ENCODE measurements at places on chromosomes 2 and 18. TPM values are rescaled to one million over a fixed set of nuclear protein-coding genes. Genes with fewer than 3 reads are reported as not detected.

DNA sequence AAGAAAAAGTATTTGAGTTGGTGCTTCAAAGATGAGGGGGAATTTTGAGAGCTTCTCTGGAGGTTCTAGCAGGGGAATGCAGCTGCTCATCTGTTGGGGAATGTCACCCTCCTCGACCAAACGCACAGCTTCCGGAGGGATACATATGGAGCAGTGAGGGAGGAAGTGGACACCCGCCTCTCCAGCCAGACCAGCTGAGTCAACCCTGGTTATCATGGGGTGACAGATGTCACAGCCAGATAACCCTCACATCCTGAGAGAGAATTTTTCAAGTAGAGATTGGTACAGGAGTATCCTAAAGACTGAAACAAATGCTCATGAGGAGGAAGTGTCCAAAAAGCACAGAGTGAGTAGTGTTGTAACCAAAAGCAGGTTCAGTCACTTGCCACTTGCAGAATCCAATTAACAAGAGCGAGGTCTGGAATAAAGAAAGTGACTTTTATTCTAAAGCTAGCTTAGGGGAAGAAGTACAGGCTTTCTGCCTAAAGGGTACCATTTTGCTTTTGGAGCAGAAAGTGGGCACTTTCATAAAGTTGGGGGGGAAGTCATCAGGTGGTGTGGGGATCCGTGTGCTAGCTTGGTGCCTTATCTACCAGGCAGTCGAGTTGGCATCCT is 395.2 kb downstream of the RAD51AP2 start:
- no peak for DNase-seq

- DNase-seq = no peak
Observed at GRCh38 chr18:784470-785172, 27.4 kb downstream of the YES1 start.

GRCh38 chr2:170820757-170821530 is 4.3 kb downstream of the GAD1 start:
- no peak for DNase-seq

DNA sequence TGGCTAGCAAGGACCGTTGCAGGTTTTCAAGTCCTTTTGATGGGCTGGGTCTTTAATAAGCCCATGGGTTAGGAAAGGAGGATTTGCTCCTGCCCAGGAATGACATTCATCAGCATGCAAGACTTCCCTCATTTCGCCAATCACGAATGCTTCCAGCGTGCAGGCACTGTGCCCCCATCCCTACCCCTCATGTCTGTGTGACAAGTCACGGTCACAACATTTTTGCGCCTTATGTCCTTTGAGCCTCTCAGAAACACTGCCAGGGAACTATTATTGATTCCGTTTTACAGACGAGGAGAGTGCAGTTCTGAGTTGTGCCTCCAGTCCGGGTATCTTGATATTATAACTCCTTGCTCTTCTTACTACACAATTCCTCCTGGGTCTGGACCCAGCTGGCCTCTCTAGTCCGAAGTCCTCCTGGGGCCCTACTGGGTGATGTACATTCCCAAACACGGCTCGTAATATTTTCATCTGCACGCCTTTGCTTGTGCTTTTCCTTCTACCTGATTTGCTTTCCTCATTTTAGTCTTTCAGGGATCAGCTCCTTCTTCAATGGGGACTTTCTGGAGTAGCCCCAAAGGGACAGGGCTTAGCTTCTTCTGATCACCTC is 101.8 kb upstream of the MYCN start:
- no peak for DNase-seq

DNA sequence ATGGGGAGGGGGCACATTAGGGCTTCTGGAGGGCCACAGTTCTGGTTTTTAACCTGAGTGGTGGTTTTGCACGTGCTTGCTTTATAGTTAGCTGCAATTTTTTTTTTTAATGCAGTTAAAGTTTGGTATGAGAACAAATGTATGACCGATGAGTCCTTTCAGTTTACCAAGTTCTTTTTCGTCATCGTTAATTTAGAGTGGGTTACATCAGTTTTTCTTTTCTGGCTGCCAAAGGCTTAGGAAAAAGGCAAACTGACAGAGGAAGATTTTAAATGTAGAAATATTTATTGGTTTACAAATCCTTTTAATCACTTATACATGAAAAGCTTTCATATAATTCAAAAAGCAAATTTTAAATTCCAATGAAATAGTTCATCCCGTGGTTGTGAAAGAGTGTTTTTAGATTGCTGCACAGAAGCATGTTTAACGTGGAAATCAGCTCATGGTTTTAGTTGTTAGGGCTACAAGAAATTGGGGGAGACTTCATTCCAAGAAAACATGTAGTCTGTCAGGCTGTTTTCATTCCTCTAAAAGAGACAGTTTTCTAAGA is 82.9 kb downstream of the MSH2 start:
- no peak for DNase-seq

DNA sequence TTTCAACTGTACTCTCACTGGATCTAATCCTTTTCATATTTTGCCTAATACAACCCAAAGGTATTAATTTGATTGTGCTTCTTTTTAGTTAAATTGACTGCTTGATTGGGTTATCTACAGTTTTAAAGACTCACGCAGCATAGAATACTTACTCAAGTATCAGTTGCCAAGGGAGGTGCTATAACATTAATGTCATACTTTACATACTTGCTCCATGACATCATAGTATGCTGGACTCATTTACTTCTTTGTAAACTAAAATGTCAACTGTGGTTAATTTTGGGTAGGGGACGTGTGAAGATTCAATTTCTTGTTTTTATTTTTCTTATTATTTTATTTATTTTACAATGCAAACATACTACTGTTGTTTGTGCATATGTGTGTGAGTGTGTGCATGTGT is 716.2 kb upstream of the VRK2 start:
- no peak for DNase-seq

Gene IL36RN
- total RNA-seq = 94.8 TPM

Gene MYO3B
- 0.81 TPM for total RNA-seq

Gene NR4A2
- total RNA-seq = 11.6 TPM

Gene HOXD4
- total RNA-seq = 2.6 TPM

Gene GNLY
- total RNA-seq = 0.42 TPM

Gene CCDC88A
- total RNA-seq = 15.9 TPM

Gene OR6B2
- total RNA-seq = not detected

Data from lower leg skin (tissue), 4 donors.